ENCODE measurements at places on chromosomes 2 and 18.

DNA sequence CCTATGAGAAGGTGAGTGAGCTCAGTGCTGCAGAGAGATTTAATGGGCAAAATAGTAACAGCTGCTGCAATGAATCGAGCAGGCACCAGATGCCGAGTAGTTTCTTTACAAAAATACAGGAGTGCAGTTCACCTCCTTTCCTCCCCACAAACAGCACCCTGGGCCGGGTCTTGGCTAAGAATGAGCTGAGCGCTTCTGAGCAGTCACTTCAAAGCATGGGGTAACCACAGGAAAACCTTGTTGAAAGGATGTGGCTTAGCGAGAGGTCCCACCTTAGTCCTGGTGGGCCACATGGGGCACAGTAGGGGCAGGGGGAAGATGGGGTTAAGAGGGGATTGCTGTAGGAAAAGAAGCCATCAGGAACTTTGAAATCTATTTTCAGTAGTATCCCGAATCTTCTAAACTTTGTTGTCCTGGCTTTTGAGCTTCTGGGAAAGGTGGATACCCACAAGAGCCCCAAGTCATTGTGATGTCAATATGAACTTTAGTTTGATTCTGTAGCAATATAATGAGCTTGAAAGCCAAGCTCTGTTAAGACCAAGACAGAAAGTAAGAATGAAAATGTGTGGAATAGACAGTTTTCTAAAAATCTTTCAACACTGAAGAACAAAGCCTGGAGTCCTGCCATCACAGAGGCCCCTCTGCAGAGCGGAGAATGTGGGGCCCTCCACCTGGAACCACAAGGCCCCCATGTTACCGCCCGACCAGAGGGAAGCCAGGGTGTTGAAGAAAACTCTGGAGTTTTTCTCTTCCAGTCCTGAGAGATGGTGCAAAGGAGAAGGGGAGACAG, 101.0 kb upstream of the ZNF236 start:
- peak; percentile 48 for DNase-seq

GRCh38 chr18:23283916-23284430, 148.7 kb downstream of the CABLES1 start:
- DNase-seq: no peak

- DNase-seq: no peak
Measured at GRCh38 chr2:130776550-130776949, 21.2 kb downstream of the AMER3 start.

DNA sequence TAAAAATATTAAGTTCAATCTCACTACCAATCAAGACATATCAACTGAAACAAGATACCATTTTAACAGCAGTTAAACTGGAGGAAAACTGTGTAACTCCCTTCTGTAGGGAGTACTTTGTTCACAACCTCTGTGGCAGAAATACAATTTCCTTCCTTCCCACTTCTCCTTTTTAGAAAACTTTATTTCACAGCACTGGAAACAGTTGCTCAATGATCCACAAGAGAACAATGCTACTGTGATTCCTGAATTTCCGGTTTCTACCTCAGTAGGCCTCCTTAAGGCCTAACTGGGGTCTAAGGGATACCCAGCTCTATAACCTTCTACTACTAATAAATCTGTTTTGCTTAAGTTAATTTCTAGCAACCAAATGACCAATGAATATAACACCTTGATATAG, 14.1 kb downstream of the TLK1 start:
- no peak for DNase-seq

DNA sequence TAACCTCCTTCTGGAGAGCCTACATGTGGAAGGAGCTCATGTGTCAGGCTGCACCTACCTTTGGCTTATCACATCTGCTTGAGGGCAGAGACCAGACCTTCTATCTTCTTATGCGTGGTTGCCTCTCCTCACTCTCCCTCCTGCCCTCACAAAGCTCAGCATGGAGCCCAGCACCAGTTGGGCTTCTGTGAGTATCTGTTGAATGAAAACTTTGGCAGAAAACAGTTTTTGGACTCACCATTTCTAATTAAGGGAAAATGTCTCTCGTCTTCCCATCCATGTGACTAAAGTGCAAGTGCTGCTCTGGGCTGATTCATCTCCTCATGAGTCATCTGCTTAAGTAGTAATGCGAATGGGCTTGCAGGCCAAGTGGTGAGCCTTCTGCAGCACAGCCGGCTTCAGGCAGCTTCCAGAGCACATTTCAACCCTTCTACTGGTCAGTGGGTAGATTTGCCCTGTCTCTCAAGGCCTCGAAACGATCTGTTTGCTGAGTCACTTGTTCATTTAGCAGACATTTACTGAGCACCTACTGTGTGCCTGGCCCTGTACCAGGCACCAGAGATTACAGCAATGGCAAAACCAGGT, 102.6 kb downstream of the VSNL1 start:
- DNase-seq: no peak

GRCh38 chr2:69285379-69285894, 101.6 kb downstream of the GFPT1 start:
- DNase-seq: no peak

- DNase-seq: no peak
Measured at GRCh38 chr2:201907563-201907881, 101.2 kb downstream of the CDK15 start.

DNA sequence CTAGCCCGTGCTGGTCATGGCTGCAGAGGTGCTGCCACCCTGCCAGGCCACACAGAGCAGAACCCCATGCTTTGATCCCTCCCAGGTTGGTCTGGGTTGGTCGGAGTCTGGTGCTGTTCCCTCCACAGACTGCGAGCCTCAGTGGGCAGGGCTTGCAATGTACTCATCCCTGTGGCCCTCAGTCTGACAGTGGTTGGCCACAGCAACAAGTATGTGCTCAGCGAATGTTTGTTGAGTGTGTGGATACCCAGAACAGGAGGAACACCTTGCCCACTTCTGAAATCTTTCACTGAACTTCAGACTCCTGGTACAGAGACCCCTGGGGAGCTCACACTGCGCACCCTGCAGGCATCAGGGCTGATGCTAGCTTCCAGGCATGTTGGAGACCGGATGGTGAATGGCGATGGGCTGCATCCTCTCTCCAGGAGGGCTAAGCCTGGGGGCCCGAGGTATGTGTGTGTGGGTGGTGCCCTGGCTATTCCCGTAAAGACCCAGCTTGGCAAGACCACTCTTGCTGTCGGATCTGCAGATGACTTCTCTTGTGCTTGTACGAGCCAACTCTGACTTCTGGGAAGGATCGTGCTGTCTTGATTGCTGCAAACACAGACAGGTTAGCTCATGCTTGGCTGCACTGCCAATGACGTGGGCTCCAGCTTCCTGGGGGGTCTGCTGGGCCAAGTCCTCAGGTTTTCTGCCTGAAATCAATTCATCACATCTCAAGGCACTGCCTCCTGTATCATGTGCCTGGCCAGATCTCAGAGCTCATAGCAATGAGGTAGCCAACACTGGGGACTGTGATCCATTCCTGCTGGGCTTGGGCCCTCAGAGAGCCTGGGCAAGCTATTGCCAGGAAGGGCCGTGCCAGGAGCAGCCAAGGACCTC, 43.7 kb downstream of the RHOB start:
- DNase-seq: no peak

- DNase-seq: no peak
Measured at GRCh38 chr18:28820353-28820752, 643.4 kb upstream of the CDH2 start.

DNA sequence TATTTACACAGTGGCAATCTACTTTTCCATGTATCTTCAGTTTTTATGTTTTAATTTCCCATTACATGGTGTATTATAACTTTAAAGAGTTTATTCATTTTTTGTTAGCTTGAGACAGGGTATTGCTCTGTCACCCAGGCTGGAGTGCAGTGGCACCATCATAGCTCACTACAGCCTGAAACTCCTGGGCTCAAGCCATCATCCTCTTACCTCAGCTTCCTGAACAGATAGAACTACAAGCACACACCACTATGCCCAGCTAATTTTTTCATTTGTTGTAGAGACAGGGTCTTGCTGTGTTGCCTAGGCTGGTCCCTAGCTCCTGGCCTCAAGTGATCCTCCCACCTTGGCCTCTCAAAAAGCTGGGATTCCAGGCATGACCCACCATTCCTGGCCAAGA, 66.8 kb downstream of the COA5 start:
- DNase-seq: no peak

DNA sequence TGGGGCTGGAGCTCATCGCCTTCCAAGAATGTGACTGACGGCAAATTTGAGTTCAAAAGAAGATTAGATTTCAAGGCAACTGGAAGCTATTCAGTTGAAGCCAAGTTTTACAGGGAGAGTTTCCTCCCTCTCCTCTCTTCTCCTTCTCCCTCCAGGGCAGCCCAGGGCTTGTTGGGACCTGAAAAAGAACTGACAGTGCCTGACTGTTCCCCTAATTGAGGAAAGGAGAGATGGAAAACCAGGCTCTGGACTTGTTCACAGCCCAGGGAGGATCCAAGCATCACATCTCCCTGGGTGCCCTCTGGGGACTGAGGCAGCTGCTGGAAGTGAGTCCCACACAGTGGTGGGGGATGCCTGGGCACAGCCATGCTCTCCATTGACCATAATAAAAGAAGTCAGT, 88.1 kb downstream of the THNSL2 start:
- no peak for DNase-seq

- no peak for DNase-seq
Measured at GRCh38 chr18:32258558-32259204, 68.8 kb downstream of the MEP1B start.

DNA sequence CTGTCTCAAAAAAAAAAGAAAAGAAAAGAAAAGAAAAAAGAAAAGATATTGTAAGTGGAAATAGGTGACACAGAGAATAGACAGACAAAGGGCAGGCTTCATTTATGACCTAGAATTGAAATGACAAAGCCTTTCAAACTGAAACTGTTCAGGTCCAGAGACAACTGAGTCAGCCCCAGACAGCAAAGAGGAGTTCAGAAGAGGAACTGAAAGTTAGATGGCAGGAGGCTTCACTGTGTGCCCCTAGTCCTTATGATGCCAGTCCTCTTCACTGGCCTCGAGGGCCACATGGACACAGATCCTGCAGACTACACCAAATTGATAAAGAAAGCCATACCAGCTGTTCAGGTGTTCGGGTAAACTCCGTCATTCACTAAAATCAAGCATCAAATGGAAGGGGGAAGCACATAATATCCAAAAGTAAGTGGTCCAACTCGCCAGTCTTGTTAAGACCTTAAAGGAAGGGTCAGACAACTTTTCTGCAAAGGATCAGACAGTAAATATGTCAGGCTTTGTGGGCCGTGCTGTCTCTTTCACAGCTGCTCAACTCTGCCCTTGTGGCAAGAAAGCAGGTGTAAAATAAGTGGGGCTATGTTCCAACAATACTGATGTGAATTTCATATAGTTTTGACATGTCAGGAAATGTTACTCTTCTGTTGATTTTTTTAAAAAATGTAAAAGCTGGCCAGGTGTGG, 231.9 kb upstream of the MGAT5 start:
- no peak for DNase-seq

DNA sequence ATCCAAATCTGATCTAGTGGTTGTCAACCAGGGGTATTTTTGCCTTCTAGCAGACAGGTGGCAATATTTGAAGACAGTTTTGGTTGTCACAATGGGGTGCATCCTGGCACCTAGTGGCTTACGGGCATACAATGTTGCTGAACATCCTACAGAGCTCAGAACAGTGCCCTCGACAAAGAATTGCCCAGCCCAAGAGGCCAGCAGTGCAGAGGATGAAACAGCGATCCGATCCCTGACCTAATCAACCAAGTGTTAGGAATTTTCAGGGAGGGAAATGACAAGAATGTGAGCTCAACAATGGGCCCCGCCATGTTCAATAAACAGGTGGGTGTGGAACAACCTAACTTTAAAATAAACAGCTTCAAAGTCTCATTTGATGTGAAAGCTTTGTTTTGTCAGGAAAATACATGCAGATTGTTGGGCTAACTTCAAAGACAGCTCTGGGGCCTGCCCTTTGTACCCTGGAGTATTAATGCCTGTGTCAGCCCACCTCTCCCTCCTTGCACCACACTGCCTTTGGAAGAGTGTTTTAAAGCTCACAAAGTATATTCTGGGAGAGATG, 22.5 kb upstream of the SCYGR5 start:
- DNase-seq: no peak

GRCh38 chr2:46232860-46233259, 64.3 kb upstream of the EPAS1 start:
- DNase-seq: no peak

DNA sequence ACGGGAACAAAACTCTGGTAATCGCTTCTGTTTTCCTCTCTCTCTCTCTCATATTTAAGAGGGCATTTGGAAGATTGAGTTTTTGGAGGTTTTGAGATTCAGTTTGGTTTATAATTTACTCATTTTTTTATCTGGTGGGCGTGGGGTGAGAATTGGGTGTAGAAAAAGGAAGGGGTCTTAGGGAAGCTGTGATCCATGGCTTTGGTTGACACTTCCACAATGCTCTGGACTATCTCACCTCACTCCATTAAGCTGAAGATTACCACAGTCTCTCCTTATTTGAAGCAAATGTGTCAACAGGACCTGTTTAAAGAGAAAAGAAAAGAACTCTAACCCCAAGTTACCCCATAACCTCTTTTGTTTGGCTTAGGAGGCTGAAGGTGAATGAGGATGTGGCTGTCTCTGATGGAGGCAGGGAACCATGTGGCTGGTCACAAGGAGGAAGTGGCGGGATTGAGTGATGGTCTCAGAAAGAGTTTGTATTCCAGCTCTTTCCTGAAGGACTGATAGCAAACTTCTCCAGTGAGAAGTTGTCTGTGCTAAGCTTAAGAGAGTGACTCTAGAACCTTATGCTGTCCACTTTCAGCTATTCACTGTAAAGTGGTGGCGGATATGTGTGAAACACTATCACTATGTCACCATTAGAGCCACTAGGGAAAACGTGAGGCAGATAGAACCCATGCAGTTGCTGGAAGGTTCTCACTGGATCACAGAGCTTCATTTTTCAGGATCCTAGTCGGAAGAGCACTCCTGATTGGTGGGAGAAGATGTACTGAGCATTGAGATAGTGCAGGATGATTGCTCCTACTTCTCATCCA, 934 bp downstream of the ZNF804A start:
- DNase-seq: no peak

DNA sequence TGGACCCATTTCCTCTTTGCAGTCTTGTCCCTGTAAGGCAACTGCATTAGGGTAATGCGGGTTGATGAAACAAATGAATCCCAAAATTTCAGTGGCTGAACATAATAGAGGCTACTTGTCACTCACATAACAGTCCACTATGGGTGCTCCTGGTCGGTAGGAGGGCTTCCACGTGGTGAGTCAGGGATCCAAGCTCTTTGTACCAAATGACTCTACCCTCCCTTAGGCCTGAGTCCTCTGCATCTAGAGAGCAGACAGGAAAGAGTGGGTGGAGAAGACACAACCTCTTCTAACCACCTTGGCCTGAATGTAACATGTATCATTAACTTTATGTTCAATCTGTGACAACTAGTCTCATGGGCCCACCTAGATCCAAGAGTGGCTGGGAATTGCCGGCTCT, 86.2 kb upstream of the HAAO start:
- no peak for DNase-seq

All from NCI-H1694 (cell line).